Activated T-cell treated with anti-CD3 and anti-CD28 coated beads for 4 hours (primary cell): ENCODE measurements at places on chromosomes 1 and 21.

DNA sequence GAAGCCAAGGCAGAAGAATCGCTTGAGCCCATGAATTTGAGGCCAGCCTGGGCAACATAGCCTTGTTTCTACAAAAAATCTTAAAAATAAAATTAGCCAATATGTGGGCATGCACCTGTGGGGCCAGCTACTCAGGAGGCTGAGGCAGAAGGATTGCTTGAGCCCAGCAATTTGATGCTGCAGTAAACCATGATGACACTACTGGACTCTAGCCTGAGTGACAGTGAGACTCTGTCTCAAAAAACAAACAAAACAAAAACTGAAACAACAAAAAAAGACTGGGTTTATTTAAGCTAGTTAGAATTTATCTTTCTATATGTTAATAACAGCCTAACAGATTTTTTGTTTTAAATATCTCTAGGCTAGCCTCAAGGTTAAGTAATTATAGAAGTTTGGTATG lies 57.4 kb downstream of the SLC35A3 start:
- DNase-seq: no peak

GRCh38 chr1:228379666-228380065 lies 27.0 kb downstream of the TRIM11 start:
- DNase-seq: no peak

GRCh38 chr1:1776672-1777582 lies 1.3 kb downstream of the NADK start:
- DNase-seq: no peak

DNA sequence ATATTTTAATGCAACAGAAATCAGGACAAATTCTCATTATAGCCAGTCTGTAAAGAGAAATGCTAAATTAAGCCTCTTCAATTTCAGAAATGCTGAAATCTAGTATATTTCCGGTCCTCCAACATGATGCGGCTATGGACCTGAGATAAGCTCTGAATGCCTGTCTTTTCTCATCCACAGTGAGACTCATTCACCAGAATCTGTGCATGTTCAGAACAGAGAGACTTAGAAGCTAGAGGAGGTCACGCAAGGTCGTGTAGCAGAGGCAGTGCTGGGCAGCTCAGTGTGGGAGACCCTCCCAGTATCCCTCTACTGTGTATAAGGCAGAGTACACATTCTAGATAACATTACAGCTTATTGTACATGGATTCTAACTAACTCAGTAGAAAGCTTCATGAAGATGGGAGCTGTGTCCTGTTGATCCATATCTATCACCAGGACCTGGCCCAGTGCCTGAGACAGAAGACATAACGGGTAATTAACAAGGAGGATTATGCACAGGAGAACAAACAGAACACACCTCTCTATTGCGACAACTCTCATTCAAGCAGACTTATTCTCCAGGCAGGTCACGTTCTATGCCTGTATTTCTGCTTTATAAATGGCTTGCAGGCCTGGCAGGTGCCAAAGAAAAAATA lies 97.0 kb upstream of the COA6 start:
- DNase-seq: no peak

GRCh38 chr1:188782220-188782841 lies 1695.3 kb downstream of the BRINP3 start:
- DNase-seq: no peak

- no peak for DNase-seq
Measured at GRCh38 chr21:30620080-30620479, 347 bp upstream of the KRTAP20-4 start.

- DNase-seq: no peak
Measured at GRCh38 chr1:201396861-201397464, 2.2 kb downstream of the LAD1 start.

DNA sequence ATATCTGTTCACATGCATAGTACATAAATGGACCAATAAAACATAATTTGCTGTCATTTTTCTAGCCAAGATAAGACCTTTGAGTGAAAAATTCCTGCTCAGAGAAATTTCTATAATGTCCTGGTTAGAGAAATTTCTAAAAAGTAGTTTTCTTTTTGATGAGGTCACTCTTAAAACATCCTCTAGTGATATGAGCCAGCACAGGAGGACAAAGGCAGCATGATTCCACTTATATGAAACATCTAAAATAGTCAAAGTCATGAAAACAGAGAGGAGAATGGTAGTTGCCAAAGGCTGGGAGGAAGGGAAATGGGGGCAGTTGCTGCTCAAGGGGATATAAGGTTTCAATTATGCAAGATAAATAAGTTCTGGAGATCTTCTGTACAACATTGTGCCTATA lies 239.4 kb downstream of the BACH1 start:
- no peak for DNase-seq

DNA sequence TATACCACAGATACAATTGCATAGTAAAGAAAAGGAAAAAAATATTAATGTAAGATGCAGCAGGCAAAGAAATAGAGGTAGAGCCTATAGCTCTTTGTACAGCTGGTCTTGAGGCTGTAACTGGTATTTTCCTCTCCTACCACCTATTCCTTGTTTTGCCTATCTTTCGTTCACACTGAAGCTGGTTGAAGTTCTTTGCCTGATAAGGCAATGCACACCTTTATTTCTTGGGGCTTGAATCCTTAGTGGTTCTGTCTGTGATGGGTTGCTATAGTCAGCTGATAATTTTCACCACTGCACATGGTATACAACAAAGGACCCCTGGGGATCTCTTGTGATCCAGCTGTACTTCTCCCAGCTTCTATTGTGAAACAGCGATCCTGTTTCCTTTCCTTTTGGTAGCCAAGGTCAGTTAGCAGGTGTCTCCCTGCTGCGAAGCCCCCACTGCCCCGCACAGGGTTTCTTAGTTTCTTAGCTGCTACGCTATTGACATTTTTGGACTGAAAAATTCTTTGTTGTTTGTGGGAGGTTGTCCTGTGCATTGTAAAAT lies 9.9 kb upstream of the TSNAX start:
- DNase-seq: no peak

DNA sequence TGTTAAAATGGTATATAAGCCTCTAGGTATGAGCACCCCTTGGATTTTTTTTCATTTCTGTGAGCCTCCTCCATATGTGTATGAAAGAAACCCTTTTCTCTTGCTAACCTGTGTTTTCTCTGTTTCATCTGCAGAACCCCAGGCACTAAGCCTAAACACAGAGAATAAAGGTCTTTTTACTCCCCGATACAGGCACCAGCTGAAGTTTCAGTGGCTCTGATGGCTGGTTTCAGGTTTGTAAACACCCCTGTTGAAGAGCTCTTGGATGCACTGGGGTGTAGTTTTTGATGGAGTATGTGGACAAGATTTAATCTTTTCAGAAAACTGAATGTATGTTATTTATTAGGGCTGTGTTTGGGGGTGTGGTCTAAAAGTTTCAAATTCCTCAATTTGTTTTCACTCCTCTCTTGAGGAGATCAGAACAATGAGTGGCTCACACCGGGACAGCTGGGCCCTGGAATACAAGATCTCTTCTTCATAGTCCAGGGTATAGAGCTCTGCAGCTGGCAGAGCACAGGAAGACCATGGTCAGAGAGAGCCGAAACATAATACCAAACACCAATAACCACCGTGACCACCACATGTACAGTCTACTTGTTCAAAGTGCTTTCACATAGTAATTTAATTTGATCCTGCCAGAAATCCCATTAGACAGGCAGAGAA lies 50.2 kb upstream of the VTCN1 start:
- DNase-seq: no peak

DNA sequence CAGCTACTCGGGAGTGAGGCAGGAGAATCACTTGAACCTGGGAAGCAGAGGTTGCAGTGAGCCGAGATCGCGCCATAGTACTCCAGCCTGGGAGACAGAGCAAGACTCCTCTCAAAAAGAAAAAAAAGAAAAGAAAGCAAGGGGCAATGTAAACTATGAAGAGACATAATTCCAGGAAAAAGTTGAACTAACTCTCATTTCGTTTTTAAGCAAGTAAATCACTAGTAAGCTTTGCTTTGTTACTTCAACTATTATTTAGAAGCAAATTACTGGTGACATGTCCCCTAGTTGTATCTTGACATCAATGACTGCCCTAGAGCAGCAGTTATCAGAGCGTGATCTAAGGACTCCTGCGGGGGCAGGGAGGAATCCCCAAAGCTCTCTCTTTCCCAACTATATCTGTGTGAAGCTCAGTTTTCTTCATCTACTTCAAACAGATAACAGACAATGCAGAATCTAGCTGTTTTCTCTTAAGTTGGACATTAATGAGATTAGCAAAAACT lies 18.7 kb downstream of the CLSTN1 start:
- no peak for DNase-seq

GRCh38 chr1:3282186-3282585 lies 172.3 kb upstream of the ARHGEF16 start:
- no peak for DNase-seq

GRCh38 chr1:8816831-8817411 lies 519 bp downstream of the RERE start:
- DNase-seq: peak; percentile 9

GRCh38 chr21:36079010-36079649 lies 9.3 kb downstream of the CBR1 start:
- peak; percentile 5 for DNase-seq

DNA sequence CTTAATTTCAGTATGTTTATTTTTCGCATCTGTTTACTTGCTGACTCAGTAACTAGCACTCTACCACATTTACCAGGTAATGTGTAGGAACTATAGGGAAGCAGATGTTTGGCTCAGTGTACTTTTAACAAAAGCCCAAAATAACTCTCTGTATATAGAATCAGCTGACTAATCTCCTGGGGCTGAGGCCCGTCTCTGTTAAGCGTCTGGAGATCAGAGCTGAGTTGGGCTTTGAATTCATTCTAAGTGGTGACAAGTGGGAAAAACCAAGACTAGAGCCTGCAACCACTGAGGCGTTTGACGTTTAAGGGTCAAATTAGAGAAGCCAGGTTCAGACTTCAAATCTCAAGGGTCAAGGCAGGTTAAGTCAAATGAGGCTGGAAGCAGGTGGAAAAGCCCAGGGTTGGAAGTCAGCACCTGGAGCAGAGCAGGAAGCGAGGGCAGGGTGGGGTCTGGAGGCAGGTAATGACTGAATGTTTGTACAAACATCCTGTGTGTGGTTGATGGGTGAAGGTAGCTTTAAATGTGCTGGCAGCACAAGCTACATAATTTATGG lies 56.8 kb upstream of the LYST start:
- no peak for DNase-seq

DNA sequence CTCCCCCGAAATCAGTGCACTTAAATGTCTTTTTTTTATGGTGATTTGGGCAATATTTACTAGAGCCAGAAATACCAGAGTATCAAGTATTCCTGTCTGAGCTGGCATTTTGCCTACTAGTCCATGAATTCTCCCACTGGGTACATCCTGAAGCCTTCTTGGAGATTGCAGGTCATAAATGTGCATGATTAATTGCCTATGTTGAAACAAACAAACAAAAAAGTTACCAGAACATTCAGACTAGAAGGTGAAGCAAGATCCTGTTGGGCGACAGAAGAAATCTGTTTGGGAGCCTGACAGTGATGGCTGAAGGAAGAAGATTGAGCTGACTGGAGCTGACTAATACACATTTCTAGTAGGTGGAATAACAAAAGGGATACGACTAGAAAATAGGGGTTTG lies 127.4 kb upstream of the NRIP1 start:
- no peak for DNase-seq

- no peak for DNase-seq
Measured at GRCh38 chr1:206779638-206780037, 7.3 kb upstream of the IL10 start.

GRCh38 chr1:54721719-54722118 lies 6.1 kb downstream of the TTC4 start:
- no peak for DNase-seq

GRCh38 chr1:202047977-202048376 lies 37.6 kb downstream of the ELF3 start:
- no peak for DNase-seq

DNA sequence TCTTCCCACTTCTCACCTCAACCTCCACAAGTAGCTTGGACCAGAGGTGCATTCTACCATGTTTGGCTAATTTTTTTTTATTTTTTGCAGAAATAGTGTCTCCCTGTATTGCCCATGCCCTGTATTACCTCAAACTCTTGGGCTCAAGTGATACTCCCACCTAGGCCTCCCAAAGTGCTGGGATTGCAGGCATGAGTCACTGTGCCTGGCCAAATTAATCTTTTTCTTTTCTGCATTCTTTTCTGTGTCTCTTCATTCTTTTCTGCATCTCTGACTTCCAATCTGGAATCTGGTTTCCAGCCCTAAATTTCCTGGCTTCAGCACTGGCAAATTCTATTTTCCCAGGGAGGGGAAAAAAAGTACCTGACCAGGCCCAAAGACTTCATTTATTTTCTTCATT lies 31.2 kb upstream of the TACSTD2 start:
- no peak for DNase-seq

DNA sequence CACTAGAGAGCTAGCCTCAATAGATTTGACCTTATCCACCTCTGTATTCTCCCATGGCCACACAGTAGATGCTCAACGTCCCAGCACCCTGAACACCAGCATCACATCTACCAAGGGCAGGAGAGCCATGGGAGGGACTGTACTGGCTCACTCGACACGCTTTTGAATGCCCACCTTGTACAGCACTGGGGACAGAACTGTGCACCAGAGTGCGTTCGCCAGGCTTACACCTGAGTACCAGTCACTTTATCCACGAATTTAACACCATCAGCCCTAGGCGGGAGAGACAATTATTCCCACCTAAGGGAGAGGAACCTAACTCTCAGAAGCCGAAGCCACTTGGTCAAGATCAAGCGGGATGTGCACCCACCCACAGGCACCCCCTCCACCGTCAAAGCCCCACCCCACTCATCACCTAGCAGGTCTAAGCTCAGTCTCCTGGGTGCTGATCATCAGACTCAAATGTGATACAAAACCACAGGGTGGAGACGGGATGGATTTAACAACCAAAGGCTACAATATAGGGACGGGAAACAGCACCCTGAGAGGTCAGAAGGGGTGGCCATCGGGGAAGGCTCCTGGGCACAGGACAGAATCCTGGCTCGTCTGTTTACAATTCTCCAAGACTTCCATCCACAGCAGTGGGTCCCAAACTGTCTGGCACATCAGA lies 110.5 kb downstream of the GLIS1 start:
- no peak for DNase-seq

GRCh38 chr1:42941640-42942330 lies 16.9 kb downstream of the SLC2A1 start:
- no peak for DNase-seq

GRCh38 chr1:231310391-231310934 lies 27.2 kb downstream of the EXOC8 start:
- no peak for DNase-seq

DNA sequence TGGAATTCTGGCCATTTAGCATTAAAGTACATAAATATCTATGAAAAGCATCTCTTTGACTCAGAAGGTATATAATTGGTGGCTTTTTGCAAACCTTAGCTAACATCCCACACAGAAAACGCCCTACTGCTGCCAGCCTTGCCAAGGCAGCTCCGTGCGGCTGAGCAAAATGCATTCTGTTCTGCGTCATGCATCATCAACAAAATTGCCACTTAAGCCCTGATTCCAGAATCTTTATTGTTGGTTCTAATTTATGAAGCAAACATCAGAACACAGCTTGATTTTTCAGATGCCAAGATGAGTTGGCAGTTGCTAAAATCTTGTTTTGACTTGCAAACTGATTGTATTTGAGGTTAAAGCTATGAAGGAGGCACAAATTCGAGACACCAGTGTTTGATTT lies 314.9 kb upstream of the DEPDC1 start:
- no peak for DNase-seq
